ENCODE measurements at places on chromosomes 11 and 22.

DNA sequence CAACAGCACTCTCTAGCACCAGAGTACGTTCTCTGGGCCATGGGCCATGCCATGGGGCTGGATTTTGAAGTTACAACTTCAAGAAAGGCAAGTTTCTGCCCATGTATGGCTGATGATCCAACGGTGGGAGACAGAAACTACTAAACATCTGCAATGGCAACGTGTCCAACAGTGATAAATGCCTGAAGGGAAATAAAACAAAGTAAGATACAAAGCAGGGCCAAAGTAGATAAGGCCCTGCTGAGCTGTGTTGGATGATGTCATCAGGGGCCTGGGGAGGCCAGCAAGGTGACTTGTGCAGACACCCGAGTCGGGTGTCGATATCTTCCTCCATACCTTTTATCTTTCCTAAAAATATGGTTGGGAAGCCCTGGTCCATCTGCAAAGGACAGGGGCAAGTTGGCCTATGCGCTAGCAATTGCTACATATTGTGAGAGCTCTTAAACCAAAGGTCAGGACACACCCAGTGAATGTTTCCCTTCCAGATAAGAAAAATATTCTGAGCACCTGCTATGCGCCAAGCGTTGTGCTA is 487.2 kb downstream of the MN1 start:
- DNase-seq, result no peak

- no peak for DNase-seq
Measured at GRCh38 chr22:38513063-38513462, 7.0 kb upstream of the DDX17 start.

GRCh38 chr11:34987617-34988016 is 71.2 kb downstream of the PDHX start:
- no peak for DNase-seq

- no peak for DNase-seq
Measured at GRCh38 chr11:15034687-15035267, 38.6 kb upstream of the CALCB start.

- no peak for DNase-seq
Measured at GRCh38 chr22:19612866-19613572, 88.8 kb upstream of the CLDN5 start.

- DNase-seq, result no peak
Measured at GRCh38 chr22:37213218-37213855, 1.1 kb upstream of the SSTR3 start.

DNA sequence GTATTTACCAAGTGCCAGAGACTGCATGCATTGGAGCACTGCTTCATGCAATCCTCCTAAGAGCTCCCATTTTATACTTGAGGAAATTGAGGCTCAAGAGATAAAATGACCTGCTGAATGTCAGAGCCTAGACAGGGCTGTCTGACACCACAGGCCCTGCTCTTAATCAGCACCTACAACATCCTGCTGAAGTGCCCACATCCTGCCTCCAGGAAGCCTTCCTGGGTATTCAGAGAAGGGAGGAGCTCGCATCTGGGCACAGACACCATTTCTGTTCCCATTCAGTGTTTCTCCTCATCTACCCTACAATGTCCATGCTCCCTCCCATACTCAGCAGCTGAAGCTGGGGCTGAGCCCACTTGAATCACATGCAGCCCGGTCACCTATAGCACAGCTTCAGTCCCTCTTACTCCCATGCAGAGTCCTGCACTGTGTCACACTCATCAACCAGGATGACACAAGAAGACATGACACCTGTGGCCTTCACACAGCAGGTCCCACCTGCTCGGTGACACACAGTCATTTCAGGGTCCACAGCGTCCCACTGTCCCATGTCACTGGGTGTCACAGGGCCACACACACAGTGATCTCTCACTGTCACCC is 53.1 kb downstream of the PDE2A start:
- no peak for DNase-seq

DNA sequence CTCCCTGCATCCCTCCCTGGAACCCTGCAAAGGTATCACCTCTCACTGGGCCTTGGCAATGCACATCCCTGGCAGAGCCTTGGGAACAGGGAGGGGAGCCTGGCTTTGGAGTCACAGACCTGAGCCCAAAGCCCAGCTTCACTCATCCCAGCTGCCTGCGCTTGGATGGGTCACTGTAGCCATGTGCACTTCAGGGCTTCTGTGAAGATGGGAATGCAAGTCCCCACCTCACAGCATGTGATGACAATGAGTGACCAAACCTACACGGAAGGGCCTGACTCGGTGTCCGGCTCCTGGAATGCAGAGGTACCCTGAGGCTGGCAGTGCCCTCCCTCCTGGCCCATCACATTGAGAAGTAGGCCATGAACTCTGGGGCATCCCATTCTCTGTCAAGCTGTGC is 22.8 kb upstream of the BAIAP2L2 start:
- DNase-seq, result no peak

DNA sequence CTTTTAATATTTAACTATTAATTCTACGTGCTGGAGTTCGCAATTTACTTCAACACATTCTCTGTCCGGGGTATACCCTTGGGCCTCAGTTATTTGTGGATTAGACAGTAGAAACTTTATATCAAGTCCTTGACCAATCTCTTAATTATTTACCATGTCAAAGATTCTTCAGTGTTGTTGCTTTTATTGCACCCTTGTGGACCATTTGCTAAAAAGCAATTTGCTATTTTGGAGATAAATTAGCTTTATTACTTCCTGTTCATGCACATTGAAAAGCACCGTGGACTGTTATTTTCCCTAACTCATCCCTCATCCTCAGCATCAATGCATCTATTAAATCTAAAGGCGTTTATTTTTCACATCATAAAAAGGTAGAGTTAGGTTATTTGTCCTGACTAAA is 609.9 kb downstream of the CNTN5 start:
- DNase-seq, result no peak

- no peak for DNase-seq
Measured at GRCh38 chr11:3164138-3164551, 965 bp downstream of the OSBPL5 start.

DNA sequence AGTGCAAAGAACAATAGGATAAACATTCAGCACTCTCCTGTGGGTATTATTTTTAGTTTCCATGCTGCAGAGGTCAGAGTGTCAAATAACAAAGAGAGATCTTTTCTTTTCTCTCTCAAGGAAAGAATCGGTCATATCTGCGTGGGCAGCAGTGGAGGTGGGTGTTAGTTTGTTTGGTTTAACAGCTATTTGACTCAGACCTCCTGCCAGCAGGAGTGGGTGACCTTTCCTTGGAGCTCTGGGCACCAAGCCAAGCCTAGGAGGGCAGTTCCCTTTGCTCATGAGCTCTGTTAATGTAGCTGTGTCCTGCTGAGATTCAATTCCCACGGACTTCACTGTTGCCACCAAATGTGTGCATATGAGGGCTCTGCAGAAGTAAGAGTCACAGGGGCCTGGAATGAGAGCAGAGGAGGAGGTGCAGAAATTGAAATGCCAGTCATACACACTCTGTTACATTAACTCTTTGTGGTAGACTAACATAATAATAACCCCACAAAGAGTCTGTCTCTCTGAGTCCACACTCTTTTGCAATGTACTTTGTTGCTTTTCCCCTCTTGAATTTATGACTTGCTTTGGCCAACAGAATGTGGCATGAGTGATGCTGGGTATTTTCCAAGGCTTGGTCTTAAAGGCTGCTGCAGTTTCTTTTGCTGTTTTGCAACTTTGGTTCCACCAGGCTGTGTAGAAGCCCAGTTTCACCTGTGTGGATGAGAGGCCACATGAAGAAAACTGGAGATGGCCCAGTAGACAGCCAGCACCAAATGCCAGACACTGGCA is 76.0 kb upstream of the GRK3 start:
- no peak for DNase-seq

DNA sequence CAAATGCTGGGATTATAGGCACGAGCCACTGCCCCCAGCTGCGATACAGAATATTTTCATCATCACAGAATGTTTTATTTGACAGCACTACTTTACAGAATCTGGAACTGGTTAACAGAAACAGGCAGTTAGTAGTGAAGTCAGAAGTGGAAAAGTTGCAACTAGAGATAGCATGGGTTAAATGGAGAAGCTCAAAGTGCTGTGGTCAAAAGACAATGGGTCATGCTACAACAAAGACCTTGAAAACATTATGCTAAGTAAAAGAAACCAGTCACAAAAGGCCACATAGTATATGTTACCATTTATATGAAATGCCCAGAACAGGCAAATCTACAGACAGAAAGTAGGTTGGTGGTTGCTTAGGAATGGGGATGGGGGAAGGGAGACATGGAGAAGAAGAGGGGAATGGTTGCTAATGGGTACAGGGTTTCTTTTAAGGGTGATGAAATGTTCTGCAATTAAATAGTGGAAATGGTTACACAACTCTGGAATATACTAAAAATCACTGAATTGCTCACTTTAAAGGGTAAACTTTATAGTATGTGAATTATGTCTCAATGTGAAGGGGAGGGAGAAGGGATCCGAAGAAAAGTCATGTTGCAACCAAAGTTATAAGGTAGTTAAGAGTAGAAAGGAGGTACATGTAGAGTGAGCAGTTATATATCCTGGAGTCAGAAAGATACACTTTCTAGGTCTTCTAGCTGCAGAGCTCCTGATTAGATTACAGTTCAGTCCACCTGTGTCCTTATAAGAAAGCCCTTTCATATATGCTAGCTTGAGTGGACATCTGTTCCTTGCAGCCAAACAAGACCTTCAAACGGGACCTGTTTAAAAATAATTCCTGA is 46.3 kb upstream of the RAPSN start:
- no peak for DNase-seq

GRCh38 chr11:35491231-35491871 is 34.1 kb downstream of the PAMR1 start:
- DNase-seq, result no peak

- DNase-seq, result no peak
Measured at GRCh38 chr11:127866109-127866508, 721.2 kb downstream of the ETS1 start.
